Esophagus squamous epithelium (tissue), 5 donors: ENCODE measurements at places on chromosomes 12 and 14.

DNA sequence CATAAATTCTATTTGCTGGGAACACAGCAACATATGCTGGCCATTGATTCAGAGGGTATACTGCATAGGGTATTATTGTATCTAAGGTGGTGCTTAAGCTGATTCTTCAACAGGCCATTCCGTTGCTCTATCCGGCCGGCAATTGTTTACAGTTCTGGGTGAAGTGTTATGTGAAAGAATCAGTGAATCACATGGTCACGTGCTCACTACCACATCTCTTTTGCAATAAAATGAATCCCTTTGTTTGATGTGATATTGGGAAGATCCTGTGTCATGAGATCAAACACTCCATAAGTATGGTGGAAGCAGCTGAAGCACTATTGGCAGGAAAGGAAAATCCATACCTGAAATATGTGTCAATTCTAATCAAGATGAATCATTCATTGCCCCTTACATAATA lies 7.6 kb upstream of the USP15 start:
- DNase-seq, result no peak

DNA sequence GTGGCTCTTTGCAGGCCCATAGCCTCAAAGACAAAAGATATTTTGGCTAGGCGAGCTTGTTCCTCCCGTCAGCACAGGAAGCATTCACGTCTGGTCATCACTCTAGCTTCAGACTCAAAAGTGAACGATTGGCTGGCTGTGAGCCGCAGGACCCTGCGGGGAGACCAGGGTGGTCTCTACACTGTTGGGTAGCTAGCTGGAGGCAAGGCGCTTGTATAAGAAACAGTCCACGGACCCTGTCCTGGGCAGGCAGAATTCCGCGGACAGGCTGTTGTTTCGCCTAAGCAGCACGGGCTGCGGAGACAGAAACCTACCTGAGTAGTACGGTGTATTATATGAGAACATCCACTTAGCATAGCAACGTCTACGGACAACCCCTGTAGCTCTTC lies 29.6 kb downstream of the WBP11 start:
- no peak for DNase-seq

DNA sequence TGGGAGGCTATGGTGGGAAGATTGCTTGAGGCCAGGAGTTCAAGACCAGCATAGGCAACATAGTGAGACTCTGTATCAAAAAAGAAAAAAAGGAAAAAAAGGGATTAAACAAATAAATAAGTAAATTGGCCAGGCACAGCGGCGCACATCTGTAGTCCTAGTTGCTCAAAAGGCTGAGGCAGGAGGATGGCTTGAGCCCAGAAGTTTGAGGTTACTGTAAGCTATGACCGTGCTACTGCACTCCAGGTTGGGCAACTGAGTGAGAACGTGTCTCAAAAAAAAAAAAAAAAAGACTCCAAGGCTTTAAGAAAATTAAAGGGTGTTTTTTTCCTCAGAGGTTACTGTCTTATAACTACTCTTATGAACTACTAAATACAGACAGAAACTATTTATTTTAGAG lies 11.7 kb downstream of the BEST3 start:
- DNase-seq, result no peak

DNA sequence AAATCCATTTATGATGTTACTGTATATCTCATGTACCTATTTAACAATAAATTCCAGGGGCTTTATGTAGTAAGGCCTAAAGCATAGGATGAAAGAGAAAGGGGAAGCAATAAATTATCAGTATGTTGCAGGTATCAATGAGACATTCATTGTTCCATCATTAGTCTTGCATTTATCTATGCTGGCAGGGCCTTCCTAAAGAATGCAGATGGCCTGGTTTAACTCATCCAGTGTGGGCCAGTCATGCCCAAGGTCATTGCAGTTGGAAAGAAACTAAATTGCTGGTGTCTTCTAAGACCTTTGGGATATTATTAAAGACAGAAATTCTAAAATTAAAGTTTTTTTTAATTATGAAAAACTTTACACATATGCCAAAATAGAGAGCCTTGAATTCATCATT lies 98.3 kb downstream of the AVPR1A start:
- no peak for DNase-seq

DNA sequence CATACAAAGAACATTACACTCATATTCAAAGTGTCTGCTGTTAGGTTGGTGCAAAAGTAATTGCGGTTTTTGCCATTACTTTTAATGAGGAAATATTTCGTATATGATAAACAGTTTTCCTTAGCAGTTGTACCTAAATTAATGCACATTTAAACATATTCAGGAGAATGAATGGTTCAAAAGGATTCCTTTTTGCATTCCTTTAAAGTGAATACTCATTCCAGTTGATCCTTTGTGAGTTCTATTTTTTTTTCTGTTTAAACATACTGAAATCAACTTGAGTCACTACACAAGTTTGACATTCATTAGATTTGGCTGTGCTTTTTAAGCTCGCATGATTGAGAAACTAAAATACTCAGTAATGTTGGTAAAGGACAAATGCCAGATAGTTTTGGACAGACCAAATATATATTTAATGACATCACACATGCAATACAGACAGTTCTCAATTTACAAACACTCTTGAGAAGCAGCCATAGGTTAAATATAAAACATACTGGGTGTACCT lies 13.8 kb upstream of the SLC38A2 start:
- DNase-seq, result no peak

DNA sequence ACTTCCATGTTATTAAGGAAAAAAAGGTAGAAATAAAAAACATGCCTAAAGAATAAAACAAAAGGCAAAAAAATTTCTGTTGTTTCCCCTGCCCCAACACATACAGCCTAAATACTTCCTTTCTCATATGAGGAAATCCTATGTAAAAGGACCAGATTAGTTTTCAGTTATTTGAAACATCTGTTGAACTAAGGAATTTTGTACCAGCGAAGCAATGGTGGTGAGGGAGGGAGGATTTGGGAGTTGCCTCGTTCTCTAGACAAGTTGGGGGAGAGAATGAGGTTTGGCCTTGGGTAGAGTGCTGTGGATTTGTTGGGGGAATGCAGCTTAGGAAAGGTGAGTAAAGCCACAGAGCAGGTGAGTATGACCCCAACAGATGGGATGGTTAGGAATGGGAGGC lies 141.5 kb upstream of the RFLNA start:
- no peak for DNase-seq

GRCh38 chr12:15444523-15444922 lies 122.2 kb downstream of the PTPRO start:
- no peak for DNase-seq

- DNase-seq, result no peak
Measured at GRCh38 chr12:132246997-132247717, 82.2 kb downstream of the GALNT9 start.

GRCh38 chr12:79056775-79057174 lies 192.2 kb downstream of the SYT1 start:
- DNase-seq, result no peak

DNA sequence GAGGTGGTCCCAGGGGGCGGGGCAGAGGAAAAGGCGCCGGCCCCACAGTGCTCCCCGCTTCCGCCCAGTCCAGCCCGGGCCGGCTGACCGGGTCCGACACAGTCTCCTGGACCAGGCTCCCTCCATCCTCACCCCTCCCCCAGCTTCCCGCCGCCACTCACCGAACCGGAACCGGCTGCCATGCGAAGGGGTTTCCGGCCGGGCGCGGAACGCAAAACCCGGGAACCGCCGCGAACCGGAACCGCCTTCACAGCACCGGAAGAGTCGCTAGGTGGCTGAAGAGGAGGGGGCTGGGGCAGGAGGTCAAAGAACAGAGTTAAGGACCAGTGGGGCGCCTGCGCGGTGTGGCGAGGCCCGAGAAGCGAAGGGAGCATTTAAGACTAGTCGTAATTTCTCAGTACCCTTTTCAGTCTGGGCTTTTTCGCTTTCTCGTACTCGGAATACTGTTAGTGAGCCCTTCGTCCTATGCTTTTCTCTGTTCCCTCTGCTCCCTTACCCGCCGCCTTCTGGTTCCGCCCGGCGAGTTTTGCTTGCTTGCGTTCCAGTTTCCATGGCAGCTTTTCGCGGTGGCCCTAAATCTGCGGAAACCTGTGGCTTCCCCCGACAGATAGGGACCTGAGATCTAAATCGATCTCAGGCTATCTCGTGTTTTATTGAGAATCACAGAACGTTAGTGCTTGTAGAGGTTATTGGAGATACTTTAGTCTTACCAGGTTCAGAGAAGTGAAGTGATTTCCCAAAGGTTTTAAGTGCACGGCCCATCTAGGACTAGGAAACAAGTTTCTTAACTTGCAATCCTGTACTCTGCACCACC lies at the start of gene SENP1:
SENP1 (minus strand) TSS at position 213 of the 814 bp plus-strand sequence. CDS start 4,607 bp downstream, outside the sequence.
- DNase-seq, result peak; percentile 57

DNA sequence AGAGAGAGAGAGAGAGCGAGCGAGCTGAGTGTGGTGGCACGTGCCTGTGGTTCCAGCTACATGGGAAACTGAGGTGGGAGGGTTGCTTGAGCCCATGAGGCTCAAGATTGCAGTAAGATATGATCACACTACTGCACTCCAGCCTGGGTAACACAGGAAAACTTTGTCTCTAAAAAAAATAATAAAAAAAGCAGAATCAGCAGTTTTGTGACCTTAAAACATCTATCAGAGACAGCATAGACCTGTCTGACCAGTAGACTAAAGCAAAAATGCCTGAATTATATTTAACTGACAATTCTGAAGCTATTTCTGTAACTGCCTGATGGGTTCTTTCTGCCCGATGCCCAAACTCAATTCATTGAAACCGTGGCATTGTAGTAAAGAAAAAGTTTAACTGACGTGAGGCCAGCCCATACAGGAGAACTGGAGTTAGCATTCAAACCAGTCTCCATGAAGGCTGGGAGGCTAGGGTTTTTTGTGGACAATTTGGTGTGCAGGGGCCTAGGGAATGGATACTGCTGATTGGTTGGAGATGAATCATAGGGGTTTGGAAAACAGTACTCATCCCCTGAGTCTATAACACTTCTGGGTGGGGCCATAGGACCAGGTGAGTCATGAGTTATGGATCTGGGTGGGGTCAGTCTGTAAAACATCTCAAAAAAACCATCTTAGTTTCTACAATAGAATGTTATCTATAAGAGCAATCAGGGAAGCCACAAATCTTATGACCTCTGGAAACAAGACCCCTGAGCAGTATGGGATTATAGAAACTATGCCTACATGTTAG lies 8.0 kb upstream of the RASSF8 start:
- DNase-seq, result no peak

DNA sequence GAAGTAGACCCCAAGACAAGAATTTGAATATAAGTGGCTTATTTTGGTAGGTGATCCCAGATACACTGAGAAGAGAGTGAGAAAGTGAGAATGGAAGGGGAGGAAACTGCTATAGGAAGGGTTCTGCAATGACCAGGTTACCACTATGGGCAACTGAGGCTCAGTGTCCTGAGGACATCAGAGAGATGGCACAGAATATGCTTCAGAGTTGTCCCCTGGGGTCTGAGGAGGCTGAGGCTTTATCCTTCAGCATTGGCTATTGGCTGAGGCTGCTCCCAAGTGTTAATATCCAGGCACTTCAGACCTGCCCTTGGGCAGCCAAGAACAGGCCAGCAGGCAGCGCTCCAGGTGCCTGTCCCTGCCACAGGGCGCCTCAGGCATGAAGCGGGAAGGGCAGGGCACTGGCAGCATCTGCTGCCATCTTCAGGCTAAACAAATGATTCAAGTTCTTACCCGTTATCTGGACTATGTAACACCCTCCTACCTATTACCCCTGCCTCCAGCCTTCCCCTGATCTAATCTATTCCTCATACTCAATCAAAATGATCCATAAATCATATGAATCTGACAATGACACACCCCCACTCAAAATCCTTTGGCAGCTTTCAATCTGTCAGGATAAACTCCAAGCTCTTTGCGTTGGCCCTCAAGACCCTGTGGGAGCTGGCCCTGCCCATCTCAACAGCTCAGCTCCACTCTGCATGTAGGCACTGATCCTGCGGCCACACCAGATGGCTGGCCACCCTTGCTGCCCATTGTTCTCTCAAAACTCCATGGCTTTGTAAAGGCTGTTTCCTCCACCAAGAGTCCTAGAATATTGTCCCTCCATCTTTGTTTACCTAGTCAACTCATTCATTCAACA lies 42.4 kb downstream of the CKAP4 start:
- DNase-seq, result no peak

GRCh38 chr12:9973949-9974348 lies 2.7 kb downstream of the CLEC12A start:
- no peak for DNase-seq

DNA sequence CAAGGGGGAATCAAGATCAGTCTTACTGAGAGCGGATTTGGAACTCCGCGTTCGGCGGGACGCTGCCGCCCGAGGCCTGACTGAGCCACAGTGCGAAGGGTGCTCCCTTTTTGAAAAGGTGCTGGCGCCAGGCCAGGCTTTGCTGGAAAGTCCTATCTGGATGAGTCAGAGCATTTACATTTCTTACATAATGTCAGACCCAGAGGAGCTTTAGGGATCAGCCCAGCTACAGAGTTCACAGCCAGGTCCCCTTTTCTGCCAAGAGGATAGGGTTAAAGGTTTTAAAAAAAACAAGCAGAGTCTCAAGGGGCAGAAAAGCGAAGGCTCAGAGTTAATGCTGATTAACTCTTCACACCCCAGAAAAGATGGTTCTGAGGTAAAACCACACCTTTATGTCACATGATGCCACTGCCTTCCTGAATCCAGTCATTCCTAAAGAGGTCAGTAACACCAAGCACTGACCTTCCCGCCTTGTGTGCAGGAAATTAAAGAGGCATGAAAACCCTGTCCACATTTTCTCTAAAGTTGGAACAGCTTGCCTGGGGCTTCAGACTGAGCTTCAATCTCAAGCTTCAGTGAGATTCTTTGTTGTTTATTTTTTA lies 11.7 kb upstream of the FBXL14 start:
- DNase-seq, result no peak

DNA sequence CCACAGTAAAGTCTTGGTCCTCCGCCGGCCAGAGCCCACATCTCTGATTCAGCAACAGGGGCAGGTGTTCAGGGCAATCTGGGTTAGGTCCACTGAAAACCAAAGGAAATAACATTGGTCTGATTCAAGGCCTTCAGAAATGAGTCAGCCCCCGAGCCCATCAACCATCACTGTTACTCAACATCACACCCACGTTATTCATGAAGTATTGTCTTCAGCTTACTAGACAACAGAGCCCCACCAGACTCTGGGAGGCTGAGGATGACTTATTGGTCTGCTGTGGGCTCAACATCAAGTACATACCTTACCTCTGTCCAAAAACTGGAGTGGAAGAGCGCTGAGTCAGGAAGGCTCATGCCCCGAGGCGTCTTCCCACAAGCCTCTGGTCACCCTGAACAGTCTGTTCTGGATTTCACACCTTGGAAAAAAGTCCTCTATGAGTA lies 97.5 kb downstream of the ZFP36L1 start:
- no peak for DNase-seq

DNA sequence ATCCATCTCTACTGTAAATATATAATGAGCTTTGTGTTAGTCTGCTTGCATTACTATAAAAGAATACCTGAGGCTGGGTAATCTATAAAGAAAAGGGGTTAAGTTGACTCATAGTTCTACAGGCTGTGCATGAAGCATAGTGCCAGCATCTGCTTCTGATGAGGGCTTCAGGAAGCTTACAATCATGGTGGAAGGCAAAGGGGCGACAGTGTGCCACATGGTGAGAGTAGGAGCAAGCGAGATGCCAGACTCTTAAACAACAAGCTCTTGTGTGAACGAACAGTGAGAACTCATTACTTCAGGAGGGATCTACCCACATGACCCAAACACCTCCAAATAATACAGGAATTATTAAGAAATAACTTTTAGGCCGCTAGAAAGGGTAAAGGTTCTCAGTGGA lies 28.1 kb downstream of the APOBEC1 start:
- DNase-seq, result no peak
